GM23248 (cell line): ENCODE measurements at places on chromosomes 3 and 15. TPM values are rescaled to one million over a fixed set of nuclear protein-coding genes. Genes with fewer than 3 reads are reported as not detected.

Gene CHRNA5
- under 0.01 and 1.3 TPM in 2 replicates for total RNA-seq

- no peak overlapping the region for H3K4me3 ChIP-seq
- H3K36me3 ChIP-seq, result no peaks in the 10 kb centered on the region
- peak; percentile 51 for DNase-seq
- no peaks in the 10 kb centered on the region for H3K4me1 ChIP-seq
- peaks cover 22% of the 10 kb centered on the region for H3K27me3 ChIP-seq
- H3K27ac ChIP-seq, result no peak overlapping the region
These were observed 6.0 kb downstream of the NRG4 start for GRCh38 chr15:76006136-76006778.

Gene CCDC54
- total RNA-seq, result not detected in 2 replicates

- DNase-seq, result peak; percentile 59
- no peak overlapping the region for H3K27ac ChIP-seq
- peaks cover 3% of the 10 kb centered on the region; the same call in 1 of the 2 replicates for H3K4me1 ChIP-seq
- no peaks in the 10 kb centered on the region for H3K27me3 ChIP-seq
These were observed 61.2 kb upstream of the MCF2L2 start for GRCh38 chr3:183489455-183490210.

DNA sequence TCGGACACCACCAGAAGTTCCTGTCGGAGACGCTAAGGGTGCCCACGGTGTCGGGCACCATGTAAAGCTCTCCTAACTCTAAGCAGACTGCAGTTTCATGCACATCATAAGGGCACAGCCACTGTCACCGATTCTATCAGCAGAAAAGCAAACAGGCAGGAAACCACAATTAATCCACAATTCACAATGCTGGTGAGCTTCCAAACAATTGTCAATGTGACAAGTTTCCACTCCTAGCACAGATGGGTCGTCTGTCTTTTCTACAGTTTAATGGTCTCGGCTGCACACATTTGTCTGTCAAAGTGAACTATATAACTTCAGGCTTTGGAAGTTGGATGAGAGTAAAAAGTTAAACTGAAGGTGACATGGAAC lies 8.8 kb upstream of the OCA2 start:
- no peak overlapping the region for H3K4me3 ChIP-seq
- H3K27ac ChIP-seq, result no peak overlapping the region
- 0 out of 2 replicates have a peak, but pooled peaks cover 6% of the 10 kb centered on the region for H3K36me3 ChIP-seq
- DNase-seq, result no peak
- no peaks in the 10 kb centered on the region for H3K4me1 ChIP-seq

GRCh38 chr3:159258934-159259333 lies 457.1 kb downstream of the MFSD1 start:
- no peaks in the 10 kb centered on the region for H3K36me3 ChIP-seq
- H3K27me3 ChIP-seq, result peaks cover 6% of the 10 kb centered on the region; the same call in 1 of the 2 replicates
- no peak overlapping the region for H3K4me3 ChIP-seq
- no peak for DNase-seq

Gene EXD1
- not detected in 2 replicates for total RNA-seq

Gene DLEC1
- not detected in 2 replicates for total RNA-seq

GRCh38 chr3:162391301-162391700 lies 894.7 kb downstream of the OTOL1 start:
- no peaks in the 10 kb centered on the region for H3K27me3 ChIP-seq
- H3K27ac ChIP-seq, result peak overlapping the region; percentile 84

Gene PARP6
- total RNA-seq, result 24.7 and 29.7 TPM in 2 replicates

DNA sequence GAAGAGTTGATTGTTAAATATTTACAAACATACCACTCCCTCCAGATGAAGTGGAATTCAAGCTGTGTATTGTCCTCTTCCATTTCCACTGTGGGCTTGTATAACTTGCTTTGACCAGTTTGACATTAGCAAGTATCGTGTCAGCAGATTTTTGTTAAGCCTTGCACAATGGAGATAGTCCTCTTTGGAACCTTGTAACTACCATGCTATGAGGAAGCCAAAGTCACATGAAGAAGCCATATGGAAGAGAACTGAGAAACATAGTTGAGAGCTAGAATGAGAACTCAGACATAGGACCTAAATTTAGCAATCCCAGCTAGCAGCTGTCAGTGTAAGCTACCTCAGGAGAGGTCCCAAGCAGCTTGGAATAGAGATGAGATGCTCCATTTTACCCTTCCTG lies 889.2 kb downstream of the PDCD6IP start:
- no peak for DNase-seq
- no peaks in the 10 kb centered on the region for H3K36me3 ChIP-seq
- H3K4me1 ChIP-seq, result no peaks in the 10 kb centered on the region
- H3K4me3 ChIP-seq, result no peak overlapping the region

DNA sequence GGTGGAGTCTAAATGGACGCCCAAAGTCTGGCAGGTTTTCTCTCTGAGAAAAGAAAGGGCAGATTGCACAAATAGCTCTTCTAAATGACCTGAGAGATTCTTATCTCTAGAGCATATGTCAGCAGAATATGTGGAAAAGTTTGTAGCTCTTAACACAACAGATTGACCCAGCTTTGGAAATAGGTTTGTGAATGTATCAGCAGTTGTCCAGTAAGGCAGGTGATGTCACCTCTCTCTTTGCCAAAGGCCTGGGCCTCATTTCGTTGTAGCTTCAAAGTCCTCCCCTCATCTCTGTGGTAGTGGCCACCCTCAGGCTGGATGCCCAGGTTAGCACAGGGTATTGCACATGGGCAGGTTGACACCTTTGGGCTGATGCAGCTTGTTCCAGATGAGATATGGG lies 36.0 kb downstream of the PDIA5 start:
- peaks cover 26% of the 10 kb centered on the region for H3K36me3 ChIP-seq
- peaks cover 38% of the 10 kb centered on the region for H3K4me1 ChIP-seq
- H3K4me3 ChIP-seq, result no peak overlapping the region
- H3K27ac ChIP-seq, result no peak overlapping the region
- H3K27me3 ChIP-seq, result no peaks in the 10 kb centered on the region

Gene LINGO1
- not detected in 2 replicates for total RNA-seq

Gene SPINK8
- not detected in 2 replicates for total RNA-seq

DNA sequence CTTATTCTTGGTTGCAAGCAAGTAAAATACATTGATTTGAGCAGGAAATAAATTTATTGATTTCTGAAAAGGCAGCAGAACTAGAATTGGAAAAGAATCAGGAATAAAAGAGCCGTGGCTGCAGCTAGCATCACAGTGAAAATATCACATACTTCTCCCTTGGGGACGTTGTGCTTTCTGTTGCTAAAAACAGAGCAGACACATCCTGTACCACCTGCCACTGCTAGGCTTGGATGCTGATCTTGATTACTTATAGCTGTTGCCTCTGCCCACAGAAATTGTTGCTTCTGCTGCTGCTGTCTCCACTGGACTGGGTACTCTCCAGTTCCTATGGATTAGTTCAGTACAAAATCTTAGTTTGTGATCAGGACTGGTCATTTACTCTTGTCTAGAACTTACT lies 283.8 kb downstream of the C3orf38 start:
- no peaks in the 10 kb centered on the region for H3K36me3 ChIP-seq
- no peak for DNase-seq
- no peaks in the 10 kb centered on the region for H3K27me3 ChIP-seq
- no peaks in the 10 kb centered on the region for H3K4me1 ChIP-seq
- no peak overlapping the region for H3K27ac ChIP-seq

GRCh38 chr15:84840741-84841429 lies 23.7 kb downstream of the ALPK3 start:
- H3K4me3 ChIP-seq, result no peak overlapping the region
- peak; percentile 88 for DNase-seq
- H3K4me1 ChIP-seq, result peaks cover 11% of the 10 kb centered on the region; the same call in 1 of the 2 replicates
- H3K36me3 ChIP-seq, result no peaks in the 10 kb centered on the region
- no peak overlapping the region for H3K27ac ChIP-seq
- no peaks in the 10 kb centered on the region for H3K27me3 ChIP-seq

GRCh38 chr3:152183473-152183872 lies 85.3 kb upstream of the MBNL1 start:
- no peak overlapping the region for H3K27ac ChIP-seq
- H3K27me3 ChIP-seq, result no peaks in the 10 kb centered on the region
- H3K4me3 ChIP-seq, result no peak overlapping the region
- no peaks in the 10 kb centered on the region for H3K36me3 ChIP-seq

DNA sequence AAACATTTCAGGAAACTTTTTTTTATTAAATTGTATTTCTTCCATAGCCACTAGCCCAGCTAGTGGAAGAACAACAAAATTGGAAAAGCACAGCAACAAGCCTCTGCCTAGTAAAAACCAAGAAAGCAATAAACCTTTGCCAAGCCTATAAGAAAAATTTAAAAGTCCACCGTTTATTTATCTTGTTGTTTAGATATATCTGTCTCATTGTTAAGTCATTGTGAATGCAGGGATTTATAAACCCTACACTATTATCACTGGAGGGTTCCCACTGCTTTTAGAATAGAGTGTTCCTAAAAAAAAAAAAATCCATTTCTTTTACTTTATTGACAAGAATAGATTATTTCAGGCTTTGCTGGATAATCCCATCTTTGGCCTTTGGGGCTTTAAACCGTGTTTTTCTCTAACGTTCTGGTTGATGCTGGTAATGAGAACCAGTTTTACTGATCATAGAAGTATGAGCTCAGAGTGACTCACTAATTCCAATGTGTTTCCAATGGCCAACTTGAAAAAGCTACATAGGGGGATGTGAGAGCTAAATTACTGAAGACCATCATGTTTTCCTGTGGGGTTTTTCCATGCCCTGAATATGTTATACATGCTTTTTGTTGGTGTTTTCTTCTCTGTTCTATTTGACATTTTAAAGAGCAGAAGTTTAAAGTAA lies 634.1 kb downstream of the RBMS3 start:
- peaks cover 12% of the 10 kb centered on the region for H3K4me1 ChIP-seq
- H3K4me3 ChIP-seq, result peak overlapping the region; percentile 6; the same call in 1 of the 2 replicates
- no peaks in the 10 kb centered on the region for H3K27me3 ChIP-seq
- H3K36me3 ChIP-seq, result no peaks in the 10 kb centered on the region

DNA sequence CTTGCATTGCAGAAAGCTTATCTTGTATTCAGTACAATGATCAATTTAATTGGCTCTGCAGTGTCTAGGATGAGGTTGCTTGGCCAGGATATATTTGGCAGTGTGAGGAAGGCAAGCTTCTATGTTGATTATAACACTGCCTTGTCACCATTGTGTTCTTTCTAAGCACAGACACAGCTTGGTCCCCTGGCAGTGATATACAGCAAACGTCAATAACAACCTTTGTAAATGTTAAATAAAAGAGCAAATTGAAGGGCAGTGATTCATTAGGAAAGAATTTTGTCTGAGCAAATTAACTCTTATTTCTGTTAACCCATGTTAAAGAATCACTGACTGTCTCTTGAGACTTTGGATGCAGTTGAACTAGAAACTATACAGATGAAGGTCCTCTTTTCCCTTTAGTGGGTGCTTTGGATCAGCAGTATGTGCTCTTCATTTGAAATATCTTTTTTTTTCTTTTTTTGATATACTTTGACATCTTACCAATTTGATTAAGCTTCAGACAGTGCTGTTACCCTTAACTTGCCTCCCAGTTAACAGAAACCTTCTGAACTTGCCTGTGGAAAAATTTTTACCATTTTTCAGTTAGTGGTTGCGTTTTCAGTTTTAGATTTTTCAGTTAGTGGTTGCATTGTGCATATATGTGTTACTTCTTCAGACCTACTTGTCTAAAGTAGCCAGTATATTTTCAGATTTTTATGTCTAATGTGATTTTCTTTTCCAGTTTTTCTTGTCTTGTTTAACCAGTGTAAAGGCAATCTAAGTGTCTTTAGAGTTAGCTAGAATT lies 199.8 kb downstream of the TCF12 start:
- H3K27ac ChIP-seq, result 0 out of 2 replicates have a peak overlapping the region, but pooled peaks have one; percentile 2
- H3K27me3 ChIP-seq, result no peaks in the 10 kb centered on the region
- no peak overlapping the region for H3K4me3 ChIP-seq
- no peaks in the 10 kb centered on the region for H3K36me3 ChIP-seq

DNA sequence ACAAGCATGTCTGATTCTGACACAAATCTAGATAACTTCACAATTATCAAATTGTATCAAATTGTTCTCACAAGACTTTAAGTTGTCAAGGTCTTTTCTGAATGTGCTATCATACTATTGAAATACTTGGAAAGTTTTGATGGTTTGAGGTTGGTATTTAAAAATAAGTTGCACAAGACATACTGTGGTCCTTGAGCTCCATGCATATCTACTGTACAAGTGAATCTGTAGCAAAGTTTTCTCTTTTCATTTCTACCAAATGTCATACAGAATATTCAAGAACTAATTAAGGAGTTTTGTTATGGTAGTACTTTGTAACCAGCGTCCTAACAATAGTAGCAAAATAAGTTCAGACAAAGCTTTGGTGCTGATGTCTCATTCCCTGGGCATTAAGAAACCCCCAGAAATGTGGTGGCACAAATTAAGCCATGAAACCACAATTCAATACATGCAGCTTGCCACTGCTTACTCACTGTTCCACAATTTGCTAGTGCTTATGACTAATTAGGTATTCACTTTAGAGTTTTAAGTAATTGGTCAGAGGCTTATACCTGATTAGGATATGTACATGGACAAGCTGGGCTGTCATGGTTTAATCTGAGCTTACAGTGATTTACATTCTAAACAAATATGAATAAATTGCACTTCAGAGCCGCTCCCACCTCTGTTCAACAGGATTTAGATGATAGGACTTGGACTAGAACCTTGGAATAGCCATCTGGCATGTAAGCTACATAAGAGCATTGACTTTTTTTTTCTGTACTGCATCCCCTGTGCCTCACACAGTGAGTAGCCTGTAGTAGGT lies 8.8 kb downstream of the TBC1D23 start:
- DNase-seq, result peak; percentile 95
- peak overlapping the region; percentile 51 for H3K4me3 ChIP-seq
- H3K27me3 ChIP-seq, result no peaks in the 10 kb centered on the region

Gene INSYN1
- 8.1 and 10.4 TPM in 2 replicates for total RNA-seq

Gene MORC1
- not detected in 2 replicates for total RNA-seq

DNA sequence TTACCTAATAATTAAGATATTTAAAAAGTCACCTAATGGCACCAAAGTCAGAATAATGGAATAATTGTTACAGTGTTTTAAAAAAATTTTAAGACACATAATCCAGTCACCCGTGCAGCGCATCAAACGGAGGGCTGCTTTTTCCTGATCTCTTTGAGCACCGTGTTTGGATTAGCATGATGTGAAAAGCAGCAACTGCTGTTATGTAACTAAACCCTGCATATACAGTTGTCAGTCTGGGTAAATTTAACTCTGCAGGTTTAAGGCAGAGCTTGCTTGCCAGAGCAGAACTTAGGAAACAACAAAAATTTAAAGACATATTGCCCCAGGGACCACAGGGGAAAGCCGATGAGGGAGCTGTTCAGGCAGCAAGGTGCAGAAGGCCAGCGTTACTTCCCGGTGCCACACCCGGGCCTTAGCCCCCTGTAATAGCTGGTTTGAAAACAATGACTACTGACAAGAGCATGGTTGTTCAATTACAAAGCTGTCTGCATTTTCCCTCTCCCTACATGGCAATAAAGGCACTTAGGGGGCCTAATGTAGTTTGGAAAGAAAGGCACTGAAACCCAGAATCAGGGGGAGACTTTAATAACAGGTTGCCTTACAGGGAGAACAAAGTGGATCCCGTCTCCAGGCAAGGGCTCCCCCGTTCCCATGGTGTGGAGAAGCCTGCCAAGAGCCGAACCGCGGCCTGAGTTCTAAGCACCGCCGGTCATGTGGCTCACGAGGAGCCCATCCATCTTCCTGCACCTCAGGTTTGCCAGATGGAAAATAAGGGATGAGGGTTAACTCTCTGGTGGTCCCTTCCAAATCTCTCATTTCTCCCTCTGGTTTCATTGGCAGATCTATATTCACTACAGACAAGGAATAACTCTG lies 32.2 kb downstream of the RORA start:
- DNase-seq, result no peak
- H3K36me3 ChIP-seq, result no peaks in the 10 kb centered on the region
- H3K27ac ChIP-seq, result no peak overlapping the region
- no peaks in the 10 kb centered on the region for H3K27me3 ChIP-seq
- no peaks in the 10 kb centered on the region for H3K4me1 ChIP-seq
